ENCODE measurements at places on chromosomes 1 and 21. TPM values are rescaled to one million over a fixed set of nuclear protein-coding genes. Genes with fewer than 3 reads are reported as not detected.

The TUFT1 gene
- total RNA-seq, result 11.2 TPM

The SLC5A9 gene
- total RNA-seq, result 0.51 TPM

The TGFBR3 gene
- 81.5 TPM for total RNA-seq

- DNase-seq, result no peak
Measured at GRCh38 chr1:1215080-1215676, 1.2 kb upstream of the TNFRSF4 start.

- peak; percentile 70 for DNase-seq
Measured at GRCh38 chr1:9384751-9385245, 92.1 kb downstream of the SPSB1 start.

DNA sequence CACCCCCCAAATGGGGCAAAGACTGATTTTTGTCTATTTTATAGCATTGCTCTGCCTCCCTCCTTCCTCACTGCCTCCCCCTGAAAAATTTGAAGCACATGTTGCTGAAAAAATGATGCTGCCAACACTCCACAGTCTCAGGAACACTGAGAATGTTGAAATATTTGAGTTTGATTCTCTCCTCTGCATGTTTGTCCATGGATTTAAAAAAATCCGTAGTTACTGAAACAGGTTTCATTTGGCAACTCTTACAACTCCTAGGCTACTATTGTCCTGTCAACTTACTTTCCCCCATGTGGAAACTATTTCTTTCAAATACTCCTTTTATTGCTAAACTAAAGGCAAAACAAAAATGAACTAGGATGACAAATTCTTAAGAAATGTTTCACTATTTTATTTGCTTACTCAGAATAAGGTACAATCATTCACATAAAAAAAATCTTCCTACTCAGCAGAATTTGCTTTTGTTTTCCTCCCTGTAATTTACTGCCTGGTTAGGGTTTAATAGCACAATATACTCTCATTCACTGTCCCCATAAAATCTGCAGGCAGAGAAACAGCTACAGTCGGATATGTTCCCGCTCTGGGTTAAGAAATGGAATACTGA lies 50.2 kb downstream of the C21orf91 start:
- no peak for DNase-seq

DNA sequence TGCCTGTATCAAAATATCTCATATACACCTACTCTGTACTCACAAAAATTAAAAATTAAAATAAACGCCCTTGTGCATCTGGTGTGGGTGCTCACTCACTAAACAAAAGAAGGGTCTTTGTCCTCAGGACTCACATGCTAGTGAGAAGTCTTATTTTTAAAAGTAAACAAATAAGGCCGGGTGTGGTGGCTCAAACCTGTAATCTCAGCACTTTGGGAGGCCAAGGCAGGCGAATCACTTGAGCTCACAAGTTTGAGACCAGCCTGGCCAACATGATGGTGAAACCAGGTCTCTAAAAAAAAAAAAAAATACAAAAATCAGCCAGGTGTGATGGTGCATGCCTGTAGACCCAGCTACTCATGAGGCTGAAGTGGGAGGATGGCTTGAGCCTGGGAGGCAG lies 51.5 kb downstream of the BCAR3 start:
- DNase-seq, result no peak

- no peak for DNase-seq
Measured at GRCh38 chr1:53259932-53260331, 21.6 kb upstream of the MAGOH start.

- DNase-seq, result no peak
Measured at GRCh38 chr1:22880174-22880601, 92.5 kb downstream of the LACTBL1 start.

DNA sequence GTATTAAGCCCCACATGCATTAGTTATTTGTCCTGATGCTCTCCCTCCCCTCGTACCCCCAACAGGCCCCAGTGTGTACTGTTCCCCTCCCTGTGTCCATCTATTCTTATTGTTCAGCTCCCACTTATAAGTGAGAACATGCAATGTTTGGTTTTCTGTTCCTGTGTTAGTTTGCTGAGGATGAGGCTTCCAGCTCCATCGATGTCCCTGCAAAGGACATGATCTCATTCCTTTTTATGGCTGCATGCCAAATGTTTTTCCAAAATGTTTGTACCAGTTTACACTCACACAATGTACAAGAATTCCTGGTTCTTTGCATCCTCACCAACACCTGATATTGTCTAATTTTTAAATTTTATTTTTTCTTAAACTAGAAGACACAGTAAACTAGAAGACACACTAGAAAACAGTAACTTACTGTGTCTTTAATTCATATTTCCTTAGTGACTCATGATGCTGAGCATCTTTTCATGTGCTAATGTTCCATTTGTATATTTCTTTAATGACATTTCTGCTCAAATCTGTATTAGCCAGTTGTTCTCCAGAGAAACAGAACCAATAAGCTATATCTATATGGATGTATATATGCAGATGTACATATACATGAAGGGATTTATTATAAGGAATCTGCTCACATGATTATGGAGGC lies 19.4 kb upstream of the USP1 start:
- no peak for DNase-seq

- peak; percentile 68 for DNase-seq
Measured at GRCh38 chr1:24862775-24863483, 67.1 kb downstream of the RUNX3 start.

All from aorta (tissue), 5 donors.